Globus pallidus (tissue), 1 donor: ENCODE measurements at places on chromosomes 2 and 18.
A peak's percentile ranks its signal among the peaks of the same experiment; 100 is the strongest.

GRCh38 chr2:35337922-35338321 is 1017.7 kb upstream of the CRIM1 start:
- DNase-seq: no peak

GRCh38 chr18:7840411-7840810 is 273.3 kb downstream of the PTPRM start:
- no peak for DNase-seq

- no peak for DNase-seq
Observed at GRCh38 chr2:62783679-62784078, 78.2 kb downstream of the EHBP1 start.

DNA sequence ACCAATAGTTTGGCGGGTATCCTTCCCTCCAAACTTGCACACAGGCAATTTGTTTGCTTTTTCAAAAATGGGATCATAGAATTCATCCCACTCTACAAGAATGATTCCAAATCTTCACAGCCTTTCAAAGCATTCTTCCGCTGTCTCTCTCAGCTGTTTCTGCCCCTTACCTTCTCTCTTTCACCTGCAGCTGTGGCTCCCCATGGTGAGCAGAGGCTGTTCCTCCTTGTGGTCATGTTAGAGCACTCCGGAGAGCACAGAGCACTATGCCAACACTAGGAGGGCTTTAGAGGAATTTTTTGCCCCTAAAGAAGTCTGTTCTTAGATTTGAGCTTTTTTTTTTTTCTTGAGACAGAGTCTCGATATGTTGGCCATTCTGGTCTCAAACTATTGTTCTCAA is 30.4 kb downstream of the MTHFD2 start:
- DNase-seq: no peak

DNA sequence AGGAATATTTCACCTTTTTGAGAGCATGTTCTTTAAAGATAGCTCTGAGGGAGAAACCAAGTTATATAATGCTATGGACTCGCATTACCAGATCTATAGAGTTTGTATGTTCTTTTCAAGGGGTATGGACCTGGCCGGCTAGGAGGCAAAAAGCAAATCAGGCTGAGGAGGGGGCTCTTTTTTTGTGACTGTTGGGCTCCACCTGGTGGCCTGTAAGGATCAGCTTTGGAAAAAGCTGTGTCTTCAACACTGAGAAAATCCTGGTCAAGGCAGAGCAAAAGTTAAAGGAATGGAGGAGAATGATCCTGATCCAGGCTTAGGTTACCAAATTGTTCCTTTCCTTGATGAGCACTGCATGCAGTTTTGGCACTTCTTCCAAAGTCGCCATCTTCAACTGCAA is 180.5 kb downstream of the DIS3L2 start:
- peak; percentile 68 for DNase-seq

- no peak for DNase-seq
Observed at GRCh38 chr2:25340181-25340921, 1.4 kb downstream of the DNMT3A start.

GRCh38 chr2:174581491-174581890 is 16.1 kb downstream of the WIPF1 start:
- DNase-seq: no peak

GRCh38 chr2:174752403-174753037 is 11.8 kb downstream of the CHRNA1 start:
- no peak for DNase-seq

DNA sequence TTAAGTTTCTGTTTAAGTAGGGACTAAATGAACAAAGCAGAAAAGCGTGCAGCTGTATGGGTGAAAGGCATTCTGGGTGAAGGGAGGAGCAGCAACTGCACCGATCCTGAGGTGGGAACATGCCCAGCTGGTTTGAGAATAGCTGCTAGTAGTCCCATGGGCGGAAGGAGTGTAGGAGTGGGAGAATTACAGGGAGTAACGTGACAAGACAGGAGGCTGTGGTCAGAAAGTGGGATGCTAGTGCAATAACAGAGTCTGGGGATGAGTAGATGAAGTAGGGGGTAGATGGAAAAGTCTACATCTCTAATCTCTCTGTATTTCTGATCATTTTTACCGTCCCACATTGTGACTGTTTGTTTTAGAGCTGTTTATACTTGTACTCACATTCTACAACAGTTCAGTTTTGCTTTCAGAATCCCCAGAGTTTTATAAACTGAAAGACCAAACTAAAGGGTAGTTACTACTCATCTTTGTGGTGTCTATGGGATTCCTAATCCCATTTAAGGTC is 118.9 kb downstream of the LCLAT1 start:
- DNase-seq: no peak

- DNase-seq: no peak
Observed at GRCh38 chr2:165544897-165545296, 75.4 kb downstream of the CSRNP3 start.

GRCh38 chr2:25851740-25852503 is 26.4 kb downstream of the ASXL2 start:
- DNase-seq: peak; percentile 52

DNA sequence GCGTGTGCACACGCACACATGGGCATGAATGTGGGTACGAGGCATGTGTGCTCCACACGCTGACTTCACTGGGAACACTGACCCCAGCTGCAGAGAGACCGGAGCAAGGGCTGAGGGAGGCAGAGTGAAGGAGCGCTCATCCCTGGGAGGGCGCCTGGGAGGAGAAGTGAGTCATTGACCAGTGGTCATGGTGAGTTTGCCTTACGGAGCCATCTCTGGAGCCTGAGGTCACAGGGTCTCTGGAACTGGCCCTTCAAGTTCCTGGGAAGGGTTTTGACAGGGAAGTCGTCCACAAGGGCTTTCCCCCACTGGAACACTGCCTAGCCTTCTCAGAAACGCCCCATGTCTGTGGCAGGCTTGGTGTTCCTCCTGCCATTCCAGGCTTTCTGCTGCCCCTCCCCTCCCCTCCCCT is 14.3 kb upstream of the TMEM185B start:
- DNase-seq: no peak

- no peak for DNase-seq
Observed at GRCh38 chr2:149902081-149902480, 314.5 kb upstream of the MMADHC start.

GRCh38 chr2:51420511-51420910 is 388.6 kb upstream of the NRXN1 start:
- no peak for DNase-seq

DNA sequence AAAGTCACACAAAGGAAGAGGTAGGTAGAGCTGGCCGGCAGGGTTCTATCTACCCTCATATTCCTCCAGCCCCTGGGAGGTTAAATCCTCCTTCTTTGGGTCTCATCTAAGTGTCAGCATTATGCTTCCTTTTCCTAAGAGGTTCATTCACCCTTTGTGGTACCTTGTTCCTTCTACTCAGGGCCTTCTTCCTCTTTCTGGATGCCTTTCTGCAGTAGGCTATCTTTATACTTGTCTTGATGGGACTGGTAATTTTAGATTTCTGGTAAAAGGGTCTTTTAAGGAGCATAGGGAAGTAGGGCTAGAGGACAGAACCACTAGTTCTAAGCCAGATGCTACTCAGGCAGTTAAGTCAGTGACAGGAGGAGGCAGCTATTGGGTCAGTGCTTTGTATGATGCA is 13.7 kb upstream of the TNP1 start:
- peak; percentile 58 for DNase-seq

GRCh38 chr18:45487581-45487980 is 127.7 kb upstream of the SLC14A2 start:
- no peak for DNase-seq

GRCh38 chr2:152411154-152411553 is 76.2 kb downstream of the FMNL2 start:
- no peak for DNase-seq

DNA sequence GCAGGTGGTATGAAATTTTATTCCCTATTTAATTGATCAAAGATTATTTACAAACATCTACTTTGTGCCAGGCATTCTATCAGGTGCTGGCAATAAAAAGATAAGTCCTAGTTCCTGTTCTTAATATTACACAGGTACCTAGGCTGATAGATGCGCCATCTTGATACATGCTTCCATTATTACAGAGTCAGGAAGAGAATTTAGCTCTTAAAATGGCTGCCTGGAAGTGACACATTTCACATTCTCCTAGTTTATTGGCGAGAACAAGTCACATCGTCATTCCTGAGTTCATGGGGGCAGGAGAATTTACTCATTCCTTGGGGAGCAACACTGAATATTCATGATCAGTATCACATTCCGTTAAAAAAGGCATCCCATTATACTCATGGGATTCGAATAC is 1.1 kb upstream of the DARS1 start:
- no peak for DNase-seq

DNA sequence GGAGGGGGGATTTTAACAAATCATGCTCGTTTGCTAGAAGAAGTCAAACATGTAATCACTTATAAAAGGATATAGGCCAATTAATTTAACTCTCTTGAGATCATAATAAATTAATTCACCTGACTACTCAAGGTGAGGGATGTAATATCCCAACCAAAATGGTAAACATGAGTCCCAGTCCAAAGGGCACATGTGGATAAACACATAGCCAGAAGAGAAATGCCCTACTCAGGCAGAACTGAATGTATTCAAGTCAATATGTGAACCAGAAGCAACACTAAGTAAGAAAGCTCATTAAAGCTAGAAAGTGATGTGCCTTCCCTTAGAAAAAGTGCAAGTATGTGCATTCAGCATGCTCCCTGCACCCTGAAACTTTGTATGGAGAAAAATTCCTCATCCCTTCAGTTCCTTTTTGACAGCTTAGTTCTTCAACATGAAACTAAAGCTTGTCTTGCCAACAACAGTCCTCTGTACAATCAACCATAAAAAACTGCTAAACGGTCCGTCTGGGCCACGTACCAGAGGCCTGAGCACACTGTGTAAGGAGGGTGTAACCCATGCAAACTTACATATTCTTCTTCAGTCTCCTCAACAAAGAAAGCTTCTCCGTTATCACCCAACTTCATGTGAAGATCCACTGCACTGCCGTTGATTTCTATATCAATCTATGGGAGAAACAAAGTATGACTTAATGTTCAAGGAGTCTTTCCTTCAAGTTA is 58.9 kb downstream of the LPIN2 start:
- no peak for DNase-seq

DNA sequence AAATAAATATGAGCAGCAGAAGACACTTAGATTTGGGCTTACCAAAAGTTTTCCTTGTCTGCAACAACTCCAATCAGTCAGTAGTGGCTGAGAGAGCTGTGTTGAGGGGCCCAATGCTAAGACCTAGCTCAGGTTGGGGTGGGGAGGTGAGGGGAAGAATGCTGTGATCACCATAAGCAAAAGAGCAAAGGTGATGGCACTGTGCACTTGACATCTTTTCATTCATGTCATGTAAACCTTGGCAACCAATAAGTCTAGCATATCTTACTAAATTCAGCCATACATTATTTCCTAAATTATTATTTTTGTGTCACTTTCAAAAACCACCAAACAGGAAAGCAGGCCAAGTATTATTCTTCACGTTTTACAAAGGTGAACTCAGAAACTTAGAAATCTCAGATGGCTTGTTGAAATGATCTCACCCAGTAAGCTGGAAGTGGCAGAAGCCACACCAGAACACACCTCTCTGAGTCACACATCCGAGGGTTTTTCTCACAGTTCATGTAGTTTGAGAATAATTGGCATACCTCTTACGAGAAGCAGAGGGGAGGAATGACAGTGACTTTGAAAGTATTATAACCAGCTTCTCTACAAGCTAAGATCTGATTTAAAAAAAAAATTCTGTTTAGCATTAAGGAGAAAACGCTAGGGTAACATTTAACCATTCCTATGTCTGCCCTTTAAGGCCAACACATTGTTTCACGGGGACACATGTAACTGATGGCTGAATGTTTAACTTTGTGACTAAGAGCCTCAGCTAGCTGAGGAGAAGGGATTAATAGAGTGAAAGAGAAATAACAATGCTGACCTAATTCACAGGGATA is 43.3 kb upstream of the SETBP1 start:
- no peak for DNase-seq

GRCh38 chr2:41924709-41925408 is 123.0 kb upstream of the PKDCC start:
- DNase-seq: no peak

DNA sequence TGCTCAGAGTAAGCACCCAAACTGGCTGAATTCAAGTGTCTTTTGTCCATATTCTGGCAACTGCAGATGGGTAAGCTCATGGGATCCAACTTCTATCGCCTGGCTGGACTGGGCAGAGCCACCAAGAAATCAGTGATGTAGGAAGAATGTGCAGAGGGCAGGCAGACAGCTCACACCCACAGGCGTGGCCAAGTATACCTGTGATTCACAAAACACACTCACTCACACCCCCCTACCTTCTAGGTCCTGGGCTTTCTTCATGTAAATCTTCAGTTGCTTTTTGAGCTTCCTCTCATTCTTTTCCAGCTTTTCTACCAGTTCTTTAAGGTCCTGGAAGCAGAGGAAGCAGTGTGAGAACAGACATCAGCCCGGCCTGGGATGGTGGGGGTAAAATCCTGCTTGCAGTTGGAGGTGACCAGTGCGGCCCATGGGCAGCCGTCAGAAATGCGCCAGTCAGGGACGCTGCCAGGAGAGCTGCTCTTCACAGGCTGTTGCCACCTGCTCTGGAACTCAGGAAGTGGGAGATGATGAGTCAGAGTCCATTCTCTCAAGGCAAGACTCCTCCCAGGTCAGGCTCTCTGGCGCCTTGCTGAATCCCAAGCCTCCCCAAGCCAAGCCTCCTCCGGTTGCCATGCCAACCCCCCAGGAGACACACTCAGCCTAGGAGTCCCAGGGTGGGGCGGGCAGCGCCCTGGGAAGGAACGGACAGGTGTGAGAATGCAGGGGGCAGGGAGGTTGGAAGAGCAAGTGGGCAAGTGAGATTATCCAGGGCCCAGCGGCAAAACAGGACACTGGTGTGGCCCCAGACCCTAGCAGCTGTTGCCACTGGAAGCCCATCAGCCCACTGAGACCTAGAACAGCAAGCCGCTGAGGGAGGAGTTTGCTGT is 36.2 kb upstream of the ACAA2 start:
- DNase-seq: no peak

DNA sequence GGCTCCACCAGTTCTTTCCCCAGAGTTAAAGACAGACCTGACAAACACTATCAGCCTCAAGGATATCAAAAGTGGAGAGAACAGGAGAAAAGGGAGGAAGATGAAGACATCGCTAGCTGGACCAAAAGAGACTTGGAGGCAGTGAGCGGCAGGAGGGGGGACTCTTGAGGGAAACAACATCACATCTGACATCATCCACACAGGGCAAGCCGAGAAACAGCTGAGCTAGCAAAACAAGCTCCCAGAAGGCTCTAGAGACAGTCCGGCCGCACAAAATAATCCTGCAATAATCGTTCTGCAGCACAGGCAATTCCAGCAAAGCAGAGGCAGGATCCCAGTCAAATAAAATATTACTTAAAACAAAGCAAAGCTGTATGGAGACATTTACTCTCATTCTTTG is 239.8 kb downstream of the EN1 start:
- DNase-seq: no peak

GRCh38 chr2:61645911-61646310 is 107.8 kb upstream of the XPO1 start:
- DNase-seq: no peak
